Activated CD4-positive, alpha-beta memory T cell treated with anti-CD3 and anti-CD28 coated beads, Interleukin-2, amount 10 ng/mL, durations not matched to agents 7 days and 5 days (primary cell): ENCODE measurements at places on chromosomes 1 and 21. TPM values are rescaled to one million over a fixed set of nuclear protein-coding genes. Genes with fewer than 3 reads are reported as not detected.

ISG20L2 gene
- 42.0 TPM for total RNA-seq

MMP23B gene
- total RNA-seq, result 0.63 TPM

KCNQ4 gene
- total RNA-seq, result 0.45 TPM

PDZK1 gene
- 0.60 TPM for total RNA-seq

CLDN17 gene
- total RNA-seq, result not detected

DCDC2B gene
- not detected for total RNA-seq

RGL1 gene
- total RNA-seq, result 2.8 TPM

TOR1AIP2 gene
- total RNA-seq, result 45.7 TPM

KCNJ6 gene
- total RNA-seq, result not detected

LCE1A gene
- not detected for total RNA-seq

NLRP3 gene
- total RNA-seq, result 0.25 TPM

GRCh38 chr21:43654806-43655489 lies 4.3 kb downstream of the HSF2BP start:
- no peak overlapping the region for H3K27ac ChIP-seq
- peaks cover 12% of the 10 kb centered on the region for H3K4me1 ChIP-seq
- H3K4me3 ChIP-seq, result no peak overlapping the region

DNA sequence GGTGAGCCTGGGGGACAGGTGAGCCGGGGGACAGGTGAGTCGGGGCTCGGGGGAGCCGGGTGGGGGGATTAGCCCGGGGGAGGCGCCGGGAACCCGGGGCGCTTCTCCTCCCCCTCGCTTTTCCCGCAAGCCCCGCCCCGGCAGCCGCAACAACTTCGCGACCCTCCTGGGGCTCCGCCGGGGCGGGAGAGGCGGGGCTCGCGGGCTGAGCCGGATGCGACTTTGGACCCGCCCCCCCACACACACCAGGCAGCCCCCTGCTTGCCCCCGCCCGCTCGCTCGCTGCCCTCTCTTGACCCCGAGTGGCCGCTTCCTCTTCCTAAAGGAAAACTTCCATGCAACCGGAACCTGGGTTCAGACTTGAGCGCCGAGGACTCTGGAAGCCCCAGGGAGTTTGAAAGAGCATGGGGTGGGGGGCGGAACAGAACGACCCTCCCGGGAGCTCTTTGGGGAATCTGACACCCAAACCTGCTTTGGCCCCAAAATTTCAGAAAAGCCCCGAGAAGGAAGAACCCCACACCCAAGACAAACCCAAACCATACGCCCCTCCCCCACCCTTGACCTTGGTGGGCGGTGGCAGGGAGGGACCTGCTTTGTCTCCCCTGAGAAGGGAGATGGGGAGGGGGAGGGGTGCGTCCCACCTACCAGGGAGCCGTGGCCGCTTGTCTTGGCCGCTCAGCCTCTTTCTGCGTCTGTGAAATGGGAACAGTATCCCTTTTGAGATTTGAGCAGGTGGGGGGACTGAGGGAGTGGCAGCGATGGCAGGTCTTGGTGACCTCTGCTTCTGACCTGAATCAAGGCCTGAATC lies 550 bp downstream of the ARHGEF16 start:
- DNase-seq, result no peak
- peaks cover 4% of the 10 kb centered on the region for H3K4me1 ChIP-seq
- no peaks in the 10 kb centered on the region for H3K36me3 ChIP-seq
- peaks cover 14% of the 10 kb centered on the region for H3K27me3 ChIP-seq
- no peak overlapping the region for H3K4me3 ChIP-seq

- peaks cover 17% of the 10 kb centered on the region for H3K27me3 ChIP-seq
- H3K36me3 ChIP-seq, result no peaks in the 10 kb centered on the region
- no peaks in the 10 kb centered on the region for H3K4me1 ChIP-seq
- DNase-seq, result no peak
- no peak overlapping the region for H3K4me3 ChIP-seq
These were observed 56.2 kb upstream of the FAM3B start for GRCh38 chr21:41260428-41260827.

DNA sequence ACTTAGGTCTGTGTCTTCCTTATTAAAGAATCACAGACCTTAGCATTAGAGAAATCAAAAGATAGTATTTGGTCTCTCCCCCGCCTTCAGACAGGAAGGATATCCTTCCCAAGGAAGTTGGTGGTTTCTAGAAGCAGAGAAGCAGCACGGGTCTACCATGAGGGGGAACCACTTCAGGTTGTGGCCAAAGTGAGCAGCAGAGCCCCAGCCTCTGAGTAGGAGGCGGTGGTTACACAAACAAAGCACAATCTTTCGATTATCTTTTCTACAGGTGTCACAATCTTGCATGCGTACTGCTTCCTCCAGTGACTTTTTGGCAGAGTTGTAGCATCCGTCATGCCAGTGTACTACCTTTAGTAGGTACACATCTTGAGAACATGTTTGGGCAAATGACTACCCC lies 8.8 kb downstream of the PGLYRP4 start:
- H3K36me3 ChIP-seq, result no peaks in the 10 kb centered on the region
- peaks cover 16% of the 10 kb centered on the region for H3K4me1 ChIP-seq
- no peak overlapping the region for H3K27ac ChIP-seq
- no peak for DNase-seq

GRCh38 chr1:153752571-153753195 lies 22.5 kb upstream of the SLC27A3 start:
- DNase-seq, result no peak
- peaks cover 7% of the 10 kb centered on the region for H3K4me1 ChIP-seq
- no peak overlapping the region for H3K27ac ChIP-seq
- H3K36me3 ChIP-seq, result peaks cover 63% of the 10 kb centered on the region
- no peaks in the 10 kb centered on the region for H3K27me3 ChIP-seq

GRCh38 chr1:3753656-3754454 lies 1.6 kb downstream of the CCDC27 start:
- peaks cover 1% of the 10 kb centered on the region for H3K4me1 ChIP-seq
- H3K27ac ChIP-seq, result no peak overlapping the region
- no peak for DNase-seq
- H3K27me3 ChIP-seq, result no peaks in the 10 kb centered on the region

- H3K27ac ChIP-seq, result no peak overlapping the region
- H3K27me3 ChIP-seq, result peaks cover 5% of the 10 kb centered on the region
- H3K4me3 ChIP-seq, result no peak overlapping the region
- no peak for DNase-seq
- H3K36me3 ChIP-seq, result peaks cover 3% of the 10 kb centered on the region
These were observed 10.4 kb upstream of the KCNK1 start for GRCh38 chr1:233603478-233603877.

GRCh38 chr1:85201340-85202091 lies 700 bp upstream of the SYDE2 start:
- DNase-seq, result peak; percentile 58
- no peaks in the 10 kb centered on the region for H3K36me3 ChIP-seq
- H3K27ac ChIP-seq, result peak overlapping the region; percentile 77
- H3K4me3 ChIP-seq, result peak overlapping the region; percentile 92
- peaks cover 31% of the 10 kb centered on the region for H3K27me3 ChIP-seq

DNA sequence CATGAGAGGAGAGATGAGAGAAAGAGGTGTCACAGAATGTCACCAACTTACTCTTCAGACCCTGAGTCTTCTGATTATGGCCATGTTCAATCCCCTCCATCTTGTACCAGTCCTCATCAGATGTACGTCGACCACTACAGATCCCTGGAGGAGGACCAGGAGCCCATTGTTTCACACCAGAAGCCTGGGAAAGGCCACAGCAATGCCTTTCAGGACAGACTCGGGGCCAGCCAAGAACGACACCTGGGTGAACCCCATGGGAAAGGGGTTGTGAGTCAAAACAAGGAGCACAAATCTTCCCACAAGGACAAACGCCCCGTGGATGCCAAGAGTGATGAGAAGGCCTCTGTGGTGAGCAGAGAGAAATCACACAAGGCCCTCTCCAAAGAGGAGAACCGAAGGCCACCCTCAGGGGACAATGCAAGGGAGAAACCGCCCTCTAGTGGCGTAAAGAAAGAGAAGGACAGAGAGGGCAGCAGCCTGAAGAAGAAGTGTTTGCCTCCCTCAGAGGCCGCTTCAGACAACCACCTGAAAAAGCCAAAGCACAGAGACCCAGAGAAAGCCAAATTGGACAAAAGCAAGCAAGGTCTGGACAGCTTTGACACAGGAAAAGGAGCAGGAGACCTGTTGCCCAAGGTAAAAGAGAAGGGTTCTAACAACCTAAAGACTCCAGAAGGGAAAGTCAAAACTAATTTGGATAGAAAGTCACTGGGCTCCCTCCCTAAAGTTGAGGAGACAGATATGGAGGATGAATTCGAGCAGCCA lies 8.0 kb downstream of the ELOA start:
- peak; percentile 45 for DNase-seq
- peaks cover 28% of the 10 kb centered on the region for H3K4me1 ChIP-seq
- peaks cover 64% of the 10 kb centered on the region for H3K36me3 ChIP-seq
- H3K4me3 ChIP-seq, result no peak overlapping the region
- H3K27ac ChIP-seq, result no peak overlapping the region

GRCh38 chr1:169426174-169426705 lies 1.0 kb downstream of the CCDC181 start:
- no peak overlapping the region for H3K27ac ChIP-seq
- peaks cover 4% of the 10 kb centered on the region for H3K36me3 ChIP-seq
- no peak overlapping the region for H3K4me3 ChIP-seq
- DNase-seq, result no peak
- H3K27me3 ChIP-seq, result peaks cover 84% of the 10 kb centered on the region
- H3K4me1 ChIP-seq, result peaks cover 9% of the 10 kb centered on the region

DNA sequence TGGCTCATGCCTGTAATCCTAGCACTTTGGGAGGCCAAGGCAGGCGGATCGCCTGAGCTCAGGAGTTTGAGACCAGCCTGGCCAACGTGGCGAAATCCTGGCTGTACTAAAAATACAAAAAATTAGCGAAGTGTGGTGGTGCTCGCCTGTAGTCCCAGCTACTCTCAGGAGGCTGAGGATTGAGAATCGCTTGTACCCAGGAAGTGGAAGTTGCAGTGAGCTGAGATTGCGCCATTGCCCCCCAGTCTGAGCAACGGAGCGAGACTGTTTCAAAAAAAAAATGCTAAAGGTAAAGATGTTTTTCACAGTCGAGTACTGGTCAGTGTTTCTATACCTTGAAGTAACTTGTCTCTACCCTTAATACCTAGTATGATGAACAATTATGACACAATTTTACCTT lies 11.1 kb downstream of the GLRX2 start:
- H3K27me3 ChIP-seq, result no peaks in the 10 kb centered on the region
- H3K4me3 ChIP-seq, result no peak overlapping the region
- H3K27ac ChIP-seq, result no peak overlapping the region
- no peaks in the 10 kb centered on the region for H3K4me1 ChIP-seq
- peaks cover 36% of the 10 kb centered on the region for H3K36me3 ChIP-seq

DNA sequence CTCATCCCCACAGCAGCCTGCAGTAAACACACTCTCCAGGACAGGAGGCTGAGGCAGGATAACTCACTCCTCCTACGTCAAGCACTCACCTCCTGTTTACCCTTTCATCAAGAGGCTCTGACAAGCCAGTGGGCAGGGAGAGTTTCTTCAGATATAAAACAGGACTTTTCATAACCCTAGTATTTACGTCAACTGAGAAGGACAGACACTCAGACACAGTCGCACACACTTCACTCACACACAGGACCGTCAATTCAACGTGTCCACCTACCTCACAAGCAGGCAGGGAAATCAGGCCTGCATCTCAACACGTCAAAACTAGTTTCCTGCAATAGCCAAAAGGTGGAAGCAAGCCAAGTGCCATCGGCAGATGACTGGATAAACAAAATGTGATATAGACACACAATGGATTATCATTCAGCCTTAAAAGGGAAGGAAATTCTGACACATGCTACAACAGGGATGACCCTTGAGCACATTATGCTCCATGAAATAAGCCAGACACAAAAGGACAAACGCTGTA lies 48.6 kb downstream of the ITPKB start:
- DNase-seq, result peak; percentile 48
- H3K27me3 ChIP-seq, result no peaks in the 10 kb centered on the region
- peaks cover 50% of the 10 kb centered on the region for H3K36me3 ChIP-seq
- H3K4me1 ChIP-seq, result peaks cover 72% of the 10 kb centered on the region

GRCh38 chr1:56194701-56195300 lies 384.6 kb downstream of the PLPP3 start:
- H3K4me3 ChIP-seq, result no peak overlapping the region
- H3K27me3 ChIP-seq, result no peaks in the 10 kb centered on the region
- no peaks in the 10 kb centered on the region for H3K4me1 ChIP-seq
- no peak for DNase-seq

GRCh38 chr1:244336232-244336899 lies 115.3 kb downstream of the ADSS2 start:
- H3K4me3 ChIP-seq, result no peak overlapping the region
- no peak overlapping the region for H3K27ac ChIP-seq
- H3K27me3 ChIP-seq, result peaks cover 18% of the 10 kb centered on the region

DNA sequence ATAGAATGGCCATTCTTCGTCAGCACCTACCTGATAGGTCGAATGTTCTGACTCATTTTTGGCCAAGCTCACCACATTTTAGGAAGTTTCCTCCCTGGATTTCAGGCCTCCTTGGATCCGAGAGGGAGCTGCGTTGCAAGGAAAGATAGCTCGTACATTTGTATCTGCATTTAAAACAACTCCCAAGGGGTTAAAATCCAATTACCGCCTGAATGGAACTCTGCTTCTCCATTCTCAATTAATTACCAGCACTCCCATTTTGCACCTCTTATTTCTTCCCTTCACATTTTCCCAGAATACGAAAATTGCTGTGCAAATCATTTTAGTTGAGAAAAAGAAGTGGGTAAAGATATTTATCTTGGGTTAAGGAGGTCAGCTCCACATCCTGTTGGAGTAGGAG lies 610.7 kb downstream of the NPHP4 start:
- H3K4me3 ChIP-seq, result no peak overlapping the region
- H3K27ac ChIP-seq, result no peak overlapping the region
- H3K36me3 ChIP-seq, result no peaks in the 10 kb centered on the region

- H3K4me3 ChIP-seq, result peak overlapping the region; percentile 89
- no peak for DNase-seq
- H3K27ac ChIP-seq, result peak overlapping the region; percentile 88
These were observed 2.5 kb downstream of the TMEM63A start for GRCh38 chr1:225879521-225880221.

DNA sequence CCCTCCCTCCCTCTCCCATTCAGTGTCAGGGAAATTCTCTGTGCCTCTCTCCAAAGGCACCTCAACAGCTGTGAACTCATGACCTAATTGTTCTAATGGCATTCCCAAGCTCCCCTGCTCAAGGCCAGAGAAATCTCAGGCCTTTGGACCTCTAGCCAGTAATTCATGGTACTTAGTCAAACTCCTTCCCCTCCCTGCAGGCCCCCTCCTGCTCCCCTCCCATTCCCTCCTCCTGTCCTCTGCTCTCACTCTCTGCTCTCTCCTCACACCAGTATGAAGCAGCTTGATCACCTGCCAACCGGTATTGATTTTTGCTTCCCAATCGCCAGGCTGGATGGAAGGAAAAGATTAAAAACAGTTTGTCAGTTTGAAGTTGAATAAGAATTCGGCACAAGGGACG lies 370.5 kb upstream of the PBX1 start:
- H3K4me3 ChIP-seq, result no peak overlapping the region
- DNase-seq, result no peak
- no peaks in the 10 kb centered on the region for H3K36me3 ChIP-seq
- no peaks in the 10 kb centered on the region for H3K4me1 ChIP-seq
- no peaks in the 10 kb centered on the region for H3K27me3 ChIP-seq

GRCh38 chr1:222096883-222097282 lies 355.0 kb upstream of the DUSP10 start:
- no peak overlapping the region for H3K27ac ChIP-seq
- no peaks in the 10 kb centered on the region for H3K4me1 ChIP-seq
- H3K36me3 ChIP-seq, result no peaks in the 10 kb centered on the region
- H3K27me3 ChIP-seq, result no peaks in the 10 kb centered on the region
- no peak for DNase-seq

GRCh38 chr1:40053138-40053887 lies 12.8 kb downstream of the CAP1 start:
- H3K4me3 ChIP-seq, result no peak overlapping the region
- no peaks in the 10 kb centered on the region for H3K27me3 ChIP-seq
- DNase-seq, result no peak
- H3K36me3 ChIP-seq, result peaks cover 85% of the 10 kb centered on the region
- no peak overlapping the region for H3K27ac ChIP-seq

GRCh38 chr1:222813866-222814535 lies 838 bp upstream of the DISP1 start:
- peaks cover 23% of the 10 kb centered on the region for H3K4me1 ChIP-seq
- H3K27me3 ChIP-seq, result peaks cover 8% of the 10 kb centered on the region
- H3K4me3 ChIP-seq, result peak overlapping the region; percentile 86
- H3K36me3 ChIP-seq, result no peaks in the 10 kb centered on the region
- DNase-seq, result no peak
